ENCODE measurements at places on chromosomes 7 and 10.

GRCh38 chr7:38846280-38846679 lies 62.7 kb downstream of the VPS41 start:
- DNase-seq: no peak

DNA sequence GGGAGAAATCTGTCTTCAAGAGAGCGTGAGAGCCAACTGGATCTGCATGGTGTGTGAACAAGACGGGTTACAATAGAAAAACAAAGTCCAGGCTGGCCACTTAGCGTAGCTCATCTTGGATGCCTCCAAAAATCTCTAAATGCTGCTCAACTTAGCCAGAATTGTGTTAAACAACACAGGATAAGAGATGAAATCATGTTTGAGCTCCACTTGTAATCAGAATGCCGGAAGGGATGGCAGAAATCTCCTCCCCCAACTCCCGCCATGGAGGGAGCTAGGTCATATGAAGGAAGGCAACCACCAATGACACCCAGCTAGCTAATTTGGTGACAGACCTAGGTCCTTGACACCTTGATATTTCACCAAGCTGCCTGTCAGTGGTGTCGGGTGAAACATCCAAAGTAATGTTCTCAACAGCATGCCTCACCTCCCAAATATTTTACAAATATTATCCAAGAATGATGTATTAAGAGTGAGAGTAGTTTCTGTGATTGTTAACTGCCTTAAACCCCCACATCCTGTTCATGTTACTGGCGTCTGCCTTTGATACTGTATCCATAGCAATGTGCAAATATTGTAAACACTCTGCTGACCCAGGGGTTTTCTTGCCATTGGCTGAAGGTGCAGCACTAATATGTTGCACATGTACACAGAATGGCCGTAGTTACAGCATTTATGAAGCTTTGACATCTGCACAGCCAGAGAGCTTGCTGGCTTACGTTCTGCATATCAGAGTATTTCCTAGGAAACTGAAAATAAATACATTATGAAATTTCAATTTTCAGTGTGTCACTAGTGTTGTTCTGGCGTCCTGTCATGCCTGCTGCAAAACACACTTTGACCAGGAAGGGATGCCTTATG lies 25.8 kb downstream of the TMEM254 start:
- no peak for DNase-seq

DNA sequence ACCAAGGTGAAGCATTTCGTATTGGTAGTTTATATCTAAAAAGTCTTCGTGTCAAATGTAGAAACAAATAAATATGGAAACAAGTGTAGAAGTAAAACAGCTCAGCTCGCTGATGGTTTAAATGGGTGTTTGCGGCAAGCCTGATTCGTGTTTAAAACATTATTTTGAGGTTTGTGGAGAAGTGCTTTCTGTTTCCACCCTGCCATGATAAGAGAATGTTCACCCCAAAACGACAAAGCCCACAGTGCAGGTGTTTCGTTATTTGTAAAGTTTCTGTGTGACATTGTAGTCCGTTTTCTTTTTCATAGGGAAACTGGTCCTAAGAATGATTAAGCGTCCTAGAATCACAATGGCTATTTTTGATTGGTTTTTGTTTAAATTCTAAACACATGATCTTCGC lies 316.2 kb upstream of the SHH start:
- no peak for DNase-seq

DNA sequence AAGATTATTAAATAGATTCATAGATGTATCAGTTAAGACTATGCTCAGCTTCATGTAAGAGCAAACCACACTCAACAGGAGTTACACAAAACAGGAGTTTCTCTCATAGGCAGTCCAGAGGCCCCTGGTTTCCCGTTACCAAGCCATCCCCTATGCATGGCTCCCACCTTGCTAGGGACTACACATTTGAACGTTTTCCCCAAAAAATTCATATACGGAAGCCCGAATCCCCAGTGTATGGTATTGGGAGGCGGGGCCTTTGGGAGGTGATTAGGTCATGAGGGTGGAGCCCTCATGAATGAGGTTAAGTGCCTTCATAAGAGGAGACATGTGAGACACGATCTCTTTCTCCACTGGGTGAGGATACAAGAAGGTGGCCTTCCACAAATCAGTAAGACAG lies 29.1 kb downstream of the RSU1 start:
- DNase-seq: no peak

Measured in stimulated activated CD8-positive, alpha-beta memory T cell treated with anti-CD3 and anti-CD28 coated beads, Interleukin-7, amount 100 ng/mL, for 24 hours (primary cell).